ENCODE measurements at places on chromosomes 13 and 19.

DNA sequence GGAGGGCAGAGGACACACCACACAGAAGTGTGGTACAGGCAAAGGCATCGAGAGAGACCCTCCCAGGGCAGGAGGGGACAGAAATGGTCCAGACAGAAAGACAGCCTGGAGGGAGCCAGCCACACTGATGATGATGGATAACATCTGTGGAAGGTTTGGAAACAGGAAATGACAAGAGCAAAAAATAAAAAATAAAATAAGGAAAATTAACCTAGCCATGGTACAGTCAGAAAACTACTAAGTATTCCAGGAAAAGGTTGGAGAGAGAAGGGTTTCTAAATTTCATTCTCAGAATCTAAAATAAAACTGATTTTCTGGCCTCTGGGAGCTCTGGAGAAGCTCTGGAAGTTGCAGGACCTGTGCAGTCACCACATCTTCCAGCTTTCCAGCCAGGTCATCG lies 115.2 kb upstream of the VSTM2B start:
- DNase-seq, result no peak

DNA sequence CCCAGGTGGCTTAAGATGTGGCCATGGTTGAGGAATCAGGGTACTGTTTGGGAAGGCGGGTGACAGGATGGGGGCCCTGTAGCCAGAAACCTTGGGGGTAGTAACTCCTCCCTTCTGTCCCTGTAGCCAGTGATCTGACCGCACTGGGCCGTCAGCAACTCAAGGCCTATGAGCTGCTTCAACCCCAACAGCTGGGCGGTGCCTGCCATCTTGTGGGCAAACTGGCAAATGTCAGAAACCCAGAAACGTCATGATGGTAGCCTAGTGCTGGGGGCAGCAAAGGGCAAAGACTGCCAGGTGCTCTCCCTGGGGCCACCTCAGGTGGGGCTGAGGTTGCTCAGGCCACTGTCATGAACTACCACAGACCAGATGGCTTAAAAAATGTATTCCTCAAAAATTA lies 3.5 kb downstream of the COPE start:
- DNase-seq, result peak; percentile 75

DNA sequence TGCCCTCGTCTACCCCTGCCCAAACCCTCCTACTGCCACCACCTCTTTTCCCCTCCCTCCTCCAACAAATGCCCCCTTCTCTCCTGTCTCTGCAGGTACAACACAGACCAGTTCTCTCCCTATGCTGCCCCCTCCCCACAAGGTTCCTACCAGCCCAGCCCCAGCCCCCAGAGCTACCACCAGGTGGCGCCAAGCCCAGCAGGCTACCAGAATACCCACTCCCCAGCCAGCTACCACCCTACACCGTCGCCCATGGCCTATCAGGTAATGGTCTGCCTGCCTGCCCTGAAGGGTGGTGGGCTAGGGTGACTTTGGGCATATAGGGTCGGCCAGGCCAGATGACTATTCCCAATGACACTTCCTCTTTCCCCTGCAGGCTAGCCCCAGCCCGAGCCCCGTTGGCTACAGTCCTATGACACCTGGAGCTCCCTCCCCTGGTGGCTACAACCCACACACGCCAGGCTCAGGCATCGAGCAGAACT lies 6.5 kb upstream of the TIMM50 start:
- DNase-seq, result peak; percentile 78

DNA sequence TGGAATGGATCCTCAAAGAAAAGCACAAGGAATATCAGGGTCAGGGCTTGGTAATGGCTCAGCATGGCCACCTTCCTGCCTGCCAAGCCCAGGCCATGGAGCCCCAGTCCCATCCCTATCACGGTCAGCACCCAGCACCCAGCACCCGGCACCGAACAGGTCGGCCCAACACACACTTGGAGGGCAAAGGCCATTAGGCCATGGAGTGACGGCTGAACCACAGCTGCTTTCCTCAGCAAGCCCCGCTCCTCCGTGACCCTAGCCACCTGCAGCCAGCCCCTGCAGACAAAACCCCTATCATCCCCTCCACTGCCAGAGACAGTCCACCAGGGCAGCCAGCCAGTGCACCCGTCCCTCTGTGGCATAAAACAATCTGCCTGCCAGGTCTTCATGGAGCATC lies 20.6 kb downstream of the PEPD start:
- DNase-seq, result no peak

GRCh38 chr13:50650592-50651504 lies 192.6 kb downstream of the DLEU7 start:
- DNase-seq, result no peak

GRCh38 chr19:16074488-16075365 lies 1.6 kb upstream of the TPM4 start:
- DNase-seq, result no peak

DNA sequence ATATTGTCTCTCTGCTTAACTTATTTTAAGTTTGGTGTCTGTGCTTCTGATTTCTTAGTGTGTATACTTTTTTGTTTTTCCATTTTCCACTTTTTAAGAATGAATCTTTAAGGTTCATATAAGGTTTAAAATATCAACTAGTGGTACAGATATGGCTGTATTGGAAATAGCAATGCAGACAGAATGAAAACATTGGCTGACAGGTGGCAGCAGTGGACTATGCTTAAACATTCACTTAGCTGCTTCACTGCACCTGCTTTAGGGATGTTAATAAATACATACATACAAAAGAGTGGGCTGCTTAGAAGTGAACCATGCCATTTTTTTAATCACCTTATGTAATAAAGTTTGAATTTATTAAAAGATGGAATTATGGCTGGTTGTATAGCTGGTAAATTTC lies 27.3 kb downstream of the TM9SF2 start:
- DNase-seq, result no peak
